Erythroblast (primary cell): ENCODE measurements at places on chromosomes 2 and 18.
A peak's percentile ranks its signal among the peaks of the same experiment; 100 is the strongest.

DNA sequence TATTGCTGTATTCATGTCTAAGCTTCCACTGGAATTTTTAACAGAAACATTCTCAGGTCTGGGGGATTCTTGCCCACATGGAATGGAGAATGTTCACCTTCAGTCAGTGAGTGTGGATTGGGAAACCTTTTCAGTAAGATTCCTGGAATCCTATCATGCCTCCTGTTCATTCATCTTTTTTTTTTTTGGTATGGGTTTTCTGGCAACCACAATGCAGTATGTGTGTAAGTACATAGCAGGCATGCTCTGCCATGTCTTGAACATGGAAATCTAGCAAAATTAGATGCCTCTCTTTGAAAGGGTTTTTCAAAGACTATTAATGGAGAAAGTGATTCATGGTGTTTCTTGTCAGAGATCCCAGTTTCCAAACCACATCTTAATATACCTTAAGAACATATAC, 176.5 kb downstream of the LTBP1 start:
- DNase-seq, result no peak

DNA sequence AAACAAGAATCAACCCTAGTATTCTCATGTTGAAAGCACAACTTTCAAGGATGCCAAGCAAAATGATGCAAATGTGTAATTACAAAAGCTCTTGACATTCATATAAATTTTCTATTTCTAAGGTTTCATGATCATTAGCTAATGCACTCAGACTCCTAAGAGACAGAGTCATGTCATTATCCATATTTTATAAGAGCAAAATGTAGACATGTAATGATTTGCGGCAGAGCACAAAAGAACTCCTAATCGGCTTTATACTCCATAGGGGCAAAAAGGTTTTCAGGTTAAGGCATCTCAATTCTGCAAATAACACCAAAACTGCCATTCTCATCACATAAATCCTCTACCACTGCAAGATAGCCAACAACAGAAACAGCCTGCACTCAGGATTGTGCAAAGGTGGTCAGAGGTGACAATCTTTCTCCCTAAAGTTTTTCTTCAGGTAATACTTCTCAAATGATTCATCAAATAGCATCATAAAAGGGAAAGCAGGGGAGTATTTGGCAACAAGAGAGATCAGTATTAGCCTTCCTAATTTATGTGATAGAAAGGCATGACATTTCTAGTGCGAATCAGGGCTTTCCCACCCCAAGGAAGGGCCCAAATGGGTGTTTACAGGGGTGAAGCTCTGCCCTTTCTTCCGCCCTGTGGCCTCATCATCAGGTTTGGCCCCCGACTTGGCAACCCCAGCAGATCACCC, 64.7 kb downstream of the STK39 start:
- no peak for DNase-seq

GRCh38 chr2:71190656-71191569, 36.0 kb downstream of the PAIP2B start:
- peak; percentile 10 for DNase-seq

DNA sequence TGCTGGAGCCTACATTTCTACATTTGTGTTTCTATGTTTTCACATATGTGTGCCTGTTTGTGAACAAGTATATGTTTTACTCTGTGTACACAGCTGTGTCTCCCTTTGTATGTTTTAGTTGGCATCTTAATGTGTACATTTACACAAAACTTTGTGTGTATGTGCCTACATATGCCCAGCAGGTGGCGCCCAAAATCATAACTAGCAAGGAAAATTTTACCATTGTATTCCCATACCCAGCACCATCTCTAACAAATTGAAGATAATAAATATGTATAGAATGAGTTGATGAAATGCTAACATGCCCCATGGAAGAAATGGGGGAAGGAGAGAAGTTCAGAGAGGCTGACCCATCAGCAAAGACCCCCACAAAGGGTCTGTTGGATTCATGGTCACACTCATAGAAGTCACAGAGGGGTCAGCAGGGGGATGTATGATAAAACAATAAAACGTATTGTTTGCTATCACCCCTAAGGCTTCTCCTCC, 48.1 kb downstream of the PKDCC start:
- peak; percentile 68 for DNase-seq

GRCh38 chr2:128490321-128490720, 171.7 kb upstream of the HS6ST1 start:
- DNase-seq, result no peak

DNA sequence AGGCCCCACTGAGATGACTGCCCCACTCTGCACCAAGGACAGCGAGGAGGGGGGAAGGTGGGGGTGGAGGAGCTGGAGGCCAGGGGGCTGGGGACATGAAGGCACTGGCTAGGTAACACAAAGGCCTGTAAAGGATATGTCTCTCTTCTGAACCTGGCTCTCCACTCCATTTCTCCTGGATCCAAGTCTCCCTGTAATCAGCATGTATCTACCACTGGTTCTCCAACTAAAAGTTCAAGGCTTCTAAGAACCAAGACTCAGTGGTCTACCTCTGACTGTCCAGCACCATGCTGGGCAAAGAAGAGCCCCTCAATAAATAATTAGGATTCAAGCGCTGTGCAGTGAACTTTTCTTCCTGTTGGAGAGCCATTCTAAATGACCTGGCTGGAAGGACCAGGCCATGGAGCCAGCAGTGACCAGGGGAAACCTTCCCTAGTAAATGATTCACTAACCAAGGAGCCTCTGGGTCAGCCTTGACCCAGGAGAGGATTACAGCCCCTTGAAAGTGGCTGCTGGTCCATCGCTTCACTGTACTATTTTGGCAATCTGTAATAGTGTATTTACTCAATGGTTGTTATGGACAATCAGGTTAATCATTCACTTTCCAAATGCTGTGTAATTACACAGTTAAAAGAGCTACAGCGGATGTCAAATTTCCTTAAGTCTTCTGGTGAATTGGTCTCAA, 73.2 kb downstream of the BCL11A start:
- DNase-seq, result no peak

- no peak for DNase-seq
These were observed 115.2 kb downstream of the FAM210A start for GRCh38 chr18:13611142-13611600.

- DNase-seq, result no peak
These were observed 32.2 kb downstream of the TLK1 start for GRCh38 chr2:171128461-171128860.

- no peak for DNase-seq
These were observed 12.4 kb upstream of the ERMN start for GRCh38 chr2:157337978-157338377.

GRCh38 chr2:148451046-148451445, 193.5 kb upstream of the EPC2 start:
- DNase-seq, result peak; percentile 64

GRCh38 chr18:57581301-57581934, 5.1 kb downstream of the FECH start:
- DNase-seq, result no peak

DNA sequence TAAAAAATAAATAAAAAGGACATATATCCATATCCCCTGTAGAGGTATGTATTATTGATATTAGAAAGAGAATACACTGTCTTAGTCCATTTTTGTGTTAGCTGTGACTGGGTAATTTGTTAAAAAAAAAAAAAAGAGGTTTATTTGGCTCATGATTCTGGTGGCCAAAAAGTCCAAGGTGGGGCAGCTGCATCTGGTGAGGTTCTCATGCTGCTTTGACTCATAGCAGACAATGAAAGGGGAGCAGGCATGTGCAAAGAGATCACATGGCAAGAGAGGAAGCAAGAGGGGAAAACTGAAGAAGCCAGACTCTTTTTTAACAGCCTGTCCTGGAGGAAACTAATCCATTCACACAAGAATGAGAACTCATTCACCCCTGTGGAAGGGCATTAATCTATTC, 101.6 kb upstream of the MAP4K3 start:
- DNase-seq, result no peak

DNA sequence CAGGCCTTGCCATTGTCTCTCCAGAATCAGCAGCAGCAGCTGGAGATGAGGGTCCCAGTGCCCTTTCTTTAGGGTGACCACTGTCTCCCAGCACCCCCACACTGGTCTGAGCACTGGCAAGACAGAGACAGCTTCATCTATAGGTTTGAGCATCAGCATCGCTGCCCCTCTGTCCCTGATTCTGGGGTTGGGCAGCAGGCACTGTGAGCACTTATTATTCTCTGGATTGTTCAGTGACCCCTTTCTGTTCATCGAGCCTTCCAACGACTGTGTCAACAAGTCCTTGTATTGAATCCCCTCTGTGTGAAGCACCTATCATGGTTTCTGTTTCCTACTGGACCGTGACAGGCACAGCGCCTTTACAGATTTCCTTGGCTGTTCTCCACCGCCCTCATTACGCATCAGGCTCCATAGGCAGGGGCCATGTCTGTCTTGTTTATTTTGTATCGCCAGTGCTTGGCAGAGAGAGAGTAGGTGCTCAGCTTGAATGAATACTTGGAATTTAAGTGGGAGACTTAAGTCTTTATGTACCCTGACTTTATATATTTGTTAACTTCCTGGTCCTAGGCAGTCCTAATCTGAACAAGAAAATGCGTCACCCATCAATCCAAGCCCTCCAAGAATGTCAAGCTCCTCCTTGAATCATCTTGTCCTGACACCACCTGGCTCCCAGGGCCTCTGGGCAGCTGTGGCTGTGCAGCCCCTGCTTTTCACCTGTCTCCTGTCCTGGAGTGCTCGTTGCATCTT, 11.4 kb downstream of the MALL start:
- DNase-seq, result no peak

GRCh38 chr18:57784034-57784800, 18.9 kb downstream of the ATP8B1 start:
- no peak for DNase-seq

DNA sequence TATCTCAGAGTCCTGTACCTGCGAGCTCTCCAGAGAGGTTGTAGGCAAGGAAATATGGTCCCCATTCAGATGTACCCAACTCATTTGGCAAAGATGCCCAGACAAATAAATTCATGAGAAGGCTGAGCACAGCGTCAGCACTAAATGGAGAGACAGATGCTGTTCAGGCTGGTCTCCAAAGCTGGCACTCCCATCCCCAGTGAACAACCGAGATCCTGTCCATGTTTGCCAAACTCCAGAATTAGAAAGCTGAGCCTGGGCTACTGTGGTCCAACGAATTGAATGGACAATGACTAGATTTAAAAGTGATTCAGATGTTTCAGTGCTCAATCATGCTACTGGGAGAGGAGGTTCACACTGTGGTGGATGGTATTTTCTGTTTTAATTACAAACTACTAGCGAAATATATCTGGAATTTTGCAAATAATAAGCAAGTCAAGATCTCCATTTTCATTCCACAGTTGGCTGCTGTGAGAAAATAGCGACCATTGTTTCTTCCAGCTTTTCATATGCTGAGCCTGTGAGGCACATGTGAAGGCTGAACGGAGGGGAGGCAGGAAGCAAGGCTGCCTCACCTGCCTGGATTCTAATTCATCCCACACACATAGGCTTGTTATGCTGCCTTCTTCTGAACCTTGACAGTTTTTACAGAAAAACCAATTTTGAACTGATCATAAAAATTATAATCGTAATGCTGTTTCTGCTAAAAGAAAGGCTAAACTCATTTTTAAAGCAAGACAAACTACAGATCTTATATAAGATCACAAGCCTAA, 22.6 kb upstream of the DAPL1 start:
- DNase-seq, result no peak

GRCh38 chr2:207144173-207144785, 21.5 kb downstream of the KLF7 start:
- DNase-seq, result no peak

GRCh38 chr2:17540093-17540812, at the start of gene VSNL1:
Gene VSNL1 (plus strand): TSS chr2:17540696. CDS start chr2:17592075, 51,379 bp downstream.
- no peak for DNase-seq

GRCh38 chr2:217160103-217160743, 300.4 kb upstream of the TNP1 start:
- DNase-seq, result no peak

DNA sequence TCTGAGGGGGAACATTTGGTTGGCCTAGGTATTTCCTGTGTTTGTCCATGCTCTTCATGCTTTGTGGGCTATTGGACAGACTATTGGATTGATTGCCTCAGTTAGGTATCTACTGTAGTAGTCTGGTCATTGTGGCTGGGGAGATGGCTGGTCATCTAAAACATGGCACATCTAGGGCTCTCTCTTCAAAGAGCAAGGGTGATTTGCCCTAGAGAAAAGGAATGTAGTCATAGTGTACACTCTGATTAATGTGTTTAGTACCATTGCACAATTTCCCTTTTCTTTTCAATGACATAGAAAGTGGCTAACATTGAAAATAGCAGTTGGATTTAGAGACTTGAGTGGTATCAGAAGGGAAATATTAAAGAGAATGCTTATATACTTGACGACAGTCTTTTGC, 114.3 kb downstream of the LCLAT1 start:
- DNase-seq, result no peak

DNA sequence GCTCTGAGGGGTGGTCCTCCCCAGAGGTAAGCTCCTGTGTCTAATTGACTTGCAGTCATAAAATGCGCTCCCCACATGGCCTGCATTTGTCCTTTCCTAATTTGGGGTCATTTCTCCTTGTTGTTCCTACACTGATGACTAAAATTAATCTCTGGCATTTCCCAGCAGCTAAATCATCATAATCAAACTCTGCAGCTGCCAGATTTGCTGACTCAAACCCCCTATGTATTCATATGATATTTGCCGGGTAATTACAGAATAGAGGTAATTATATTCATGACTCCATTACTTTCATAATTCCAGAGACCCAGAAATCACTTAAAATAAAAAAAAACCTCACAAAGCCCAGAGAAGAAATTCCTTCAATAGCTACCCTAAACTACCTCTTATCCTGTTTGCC, 331.4 kb upstream of the KLHL29 start:
- no peak for DNase-seq

DNA sequence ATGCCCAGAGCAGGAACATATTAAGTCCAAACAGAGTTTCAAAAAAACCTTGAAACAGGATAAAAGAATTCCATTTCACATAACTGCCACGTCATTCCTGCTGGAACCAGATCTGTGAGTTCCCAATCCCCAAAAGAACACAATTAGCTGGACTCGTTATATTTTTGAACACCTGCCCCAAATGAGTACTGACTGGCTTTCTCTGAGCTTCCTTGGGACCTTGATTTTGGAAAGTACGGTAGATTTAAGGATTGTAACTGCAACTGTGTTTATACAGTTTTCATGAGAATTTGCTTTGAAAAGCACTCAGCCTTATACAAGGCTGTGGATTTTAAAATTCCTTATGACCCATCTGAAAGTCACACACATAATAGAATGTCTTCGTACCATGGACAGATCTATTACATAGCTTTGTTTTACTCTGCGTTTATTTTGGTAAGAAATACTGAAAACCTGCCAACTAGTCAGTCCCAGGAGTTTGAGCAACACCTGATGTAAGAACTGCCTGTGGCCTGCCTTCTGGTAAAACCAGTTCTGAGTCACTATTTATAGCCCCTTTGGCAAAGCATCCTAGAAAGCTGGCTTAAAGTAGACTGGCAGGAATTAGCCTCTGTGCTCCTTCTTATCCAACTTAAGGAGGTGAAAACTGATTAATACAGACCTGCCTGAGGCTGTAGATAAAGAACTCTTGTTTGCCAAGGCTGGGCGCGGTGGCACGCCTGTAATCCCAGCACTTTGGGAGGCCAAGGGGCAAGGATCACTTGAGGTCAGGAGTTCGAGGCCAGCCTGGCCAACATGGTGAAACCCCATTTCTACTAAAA, 48.1 kb downstream of the MERTK start:
- no peak for DNase-seq
